Karpas-422 (cell line): ENCODE measurements at places on chromosomes 4 and X. TPM values are rescaled to one million over a fixed set of nuclear protein-coding genes. Genes with fewer than 3 reads are reported as not detected.

Gene RS1
- not detected in 2 replicates for total RNA-seq

GRCh38 chrX:20445109-20445508, 178.4 kb upstream of the RPS6KA3 start:
- no peak for DNase-seq
- H3K4me3 ChIP-seq, result no peak overlapping the region
- H3K27me3 ChIP-seq, result no peaks in the 10 kb centered on the region
- no peaks in the 10 kb centered on the region for H3K4me1 ChIP-seq
- H3K27ac ChIP-seq, result no peak overlapping the region

DNA sequence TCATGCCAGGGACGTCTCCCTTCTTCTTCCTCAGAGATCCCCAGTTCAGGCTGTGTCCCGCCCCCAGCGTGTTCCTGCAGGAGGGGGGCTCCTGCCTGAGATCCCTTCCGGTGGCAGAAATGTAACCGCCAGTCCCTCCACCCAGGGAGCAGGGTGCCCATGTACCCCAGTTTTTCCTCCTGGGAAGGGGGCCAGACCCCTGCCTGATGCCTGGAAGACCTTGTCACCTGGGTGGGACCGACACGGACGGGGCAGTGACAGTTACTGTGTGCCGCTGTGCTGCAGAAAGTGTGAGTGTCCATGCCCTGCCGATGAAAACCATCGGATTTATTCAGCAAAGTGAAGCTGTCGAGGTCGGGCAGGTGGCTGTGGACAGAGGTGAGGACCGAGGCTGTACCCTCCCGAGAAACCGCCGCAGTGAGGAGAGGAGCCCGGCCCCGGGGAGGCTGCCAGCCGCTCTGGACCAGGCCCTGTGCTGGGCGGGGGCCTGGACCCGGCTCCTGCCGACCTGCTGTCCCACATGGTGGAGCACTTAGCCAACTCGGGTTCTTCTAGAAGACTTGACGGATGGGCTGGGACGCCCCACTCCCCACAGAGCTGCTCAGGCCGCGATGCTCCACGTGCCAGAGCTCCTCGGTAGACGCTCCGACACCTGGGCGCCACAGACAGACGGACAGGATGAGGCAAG, 36.7 kb upstream of the HMX1 start:
- H3K4me3 ChIP-seq, result no peak overlapping the region
- no peaks in the 10 kb centered on the region for H3K36me3 ChIP-seq
- no peaks in the 10 kb centered on the region for H3K4me1 ChIP-seq
- no peak overlapping the region for H3K27ac ChIP-seq
- DNase-seq, result no peak
- no peaks in the 10 kb centered on the region for H3K27me3 ChIP-seq

DNA sequence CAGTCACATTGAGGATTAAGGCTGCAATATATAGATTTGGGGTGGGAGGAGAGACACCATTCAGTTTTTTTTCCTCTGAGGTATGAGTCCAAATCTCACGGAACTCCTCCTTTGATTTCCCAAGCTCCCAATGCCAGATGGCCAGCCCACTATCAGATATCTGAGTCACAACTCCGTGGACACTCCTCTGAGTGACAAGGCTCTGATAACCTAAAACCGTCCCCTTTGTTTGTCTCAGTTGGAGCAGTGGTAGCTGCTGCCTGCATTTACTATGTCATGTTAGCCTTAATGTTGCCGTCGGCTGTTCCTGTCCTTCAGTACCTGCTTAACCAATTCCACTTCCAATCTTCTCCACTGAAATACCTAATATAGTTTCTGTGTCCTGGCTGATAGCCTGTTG, 107.3 kb downstream of the DTHD1 start:
- DNase-seq, result no peak
- H3K36me3 ChIP-seq, result no peaks in the 10 kb centered on the region
- no peaks in the 10 kb centered on the region for H3K4me1 ChIP-seq

DNA sequence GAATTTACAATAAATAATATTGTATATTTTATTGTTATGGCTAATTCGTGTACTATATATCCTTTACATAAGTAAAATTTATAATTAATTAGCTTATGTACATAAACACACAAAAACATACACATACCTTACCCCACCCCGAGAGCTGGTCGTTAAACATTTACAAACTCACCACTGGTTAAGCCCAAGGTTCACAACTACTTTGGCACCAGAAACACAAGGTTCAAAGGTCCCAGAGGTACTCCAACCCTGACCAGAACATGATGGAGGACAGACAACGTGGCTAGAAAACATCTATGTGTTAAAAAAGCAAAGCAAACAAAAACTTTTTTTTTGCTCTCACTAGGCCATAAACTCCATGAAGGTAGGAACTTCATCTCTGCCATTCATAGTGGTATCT, 37.7 kb downstream of the SLC25A5 start:
- H3K27ac ChIP-seq, result no peak overlapping the region
- no peak overlapping the region for H3K4me3 ChIP-seq
- peaks cover 2% of the 10 kb centered on the region; the same call in 1 of the 2 replicates for H3K4me1 ChIP-seq
- no peaks in the 10 kb centered on the region for H3K36me3 ChIP-seq
- H3K27me3 ChIP-seq, result no peaks in the 10 kb centered on the region
